Immature natural killer cell (primary cell): ENCODE measurements at places on chromosomes 13 and 19.
A peak's percentile ranks its signal among the peaks of the same experiment; 100 is the strongest.

GRCh38 chr13:111034811-111035210, 80.3 kb upstream of the ARHGEF7 start:
- no peak for DNase-seq

DNA sequence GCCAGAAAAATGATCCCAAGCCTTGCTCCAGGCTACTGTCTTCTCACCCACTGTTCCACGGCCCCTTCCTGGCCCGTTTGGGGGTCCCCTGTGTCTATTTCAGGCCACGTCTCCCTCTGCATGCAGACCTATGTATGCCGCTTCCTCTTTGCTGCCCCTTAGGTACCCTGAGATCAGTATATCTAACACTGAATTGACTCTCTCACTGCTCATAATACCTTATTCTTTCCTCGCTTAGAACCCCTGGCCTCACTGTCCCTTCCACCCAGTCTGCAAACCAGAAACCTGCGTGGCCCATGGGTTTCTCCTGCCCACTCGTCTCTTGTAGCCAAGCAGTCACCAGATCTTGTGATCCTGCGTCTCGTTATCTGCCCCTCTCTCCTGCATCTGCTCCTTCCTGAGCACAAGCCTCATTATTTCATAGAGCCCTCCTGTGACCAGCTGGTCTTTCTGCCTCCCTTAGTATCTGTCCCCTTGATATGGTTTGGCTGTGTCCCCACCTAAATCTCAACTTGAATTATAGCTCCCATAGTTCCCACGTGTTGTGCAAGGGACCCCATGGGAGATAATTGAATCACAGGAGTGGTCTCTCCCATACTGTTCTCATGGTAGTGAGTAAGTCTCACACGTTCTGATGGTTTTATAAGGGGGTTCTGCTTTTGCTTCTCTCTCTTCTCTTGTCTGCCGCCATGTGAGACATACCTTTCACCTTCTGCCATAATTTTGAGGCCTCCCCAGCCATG, 109.0 kb upstream of the RNF113B start:
- DNase-seq = no peak

- DNase-seq = no peak
Observed at GRCh38 chr13:95275322-95276036, 25.8 kb downstream of the ABCC4 start.

DNA sequence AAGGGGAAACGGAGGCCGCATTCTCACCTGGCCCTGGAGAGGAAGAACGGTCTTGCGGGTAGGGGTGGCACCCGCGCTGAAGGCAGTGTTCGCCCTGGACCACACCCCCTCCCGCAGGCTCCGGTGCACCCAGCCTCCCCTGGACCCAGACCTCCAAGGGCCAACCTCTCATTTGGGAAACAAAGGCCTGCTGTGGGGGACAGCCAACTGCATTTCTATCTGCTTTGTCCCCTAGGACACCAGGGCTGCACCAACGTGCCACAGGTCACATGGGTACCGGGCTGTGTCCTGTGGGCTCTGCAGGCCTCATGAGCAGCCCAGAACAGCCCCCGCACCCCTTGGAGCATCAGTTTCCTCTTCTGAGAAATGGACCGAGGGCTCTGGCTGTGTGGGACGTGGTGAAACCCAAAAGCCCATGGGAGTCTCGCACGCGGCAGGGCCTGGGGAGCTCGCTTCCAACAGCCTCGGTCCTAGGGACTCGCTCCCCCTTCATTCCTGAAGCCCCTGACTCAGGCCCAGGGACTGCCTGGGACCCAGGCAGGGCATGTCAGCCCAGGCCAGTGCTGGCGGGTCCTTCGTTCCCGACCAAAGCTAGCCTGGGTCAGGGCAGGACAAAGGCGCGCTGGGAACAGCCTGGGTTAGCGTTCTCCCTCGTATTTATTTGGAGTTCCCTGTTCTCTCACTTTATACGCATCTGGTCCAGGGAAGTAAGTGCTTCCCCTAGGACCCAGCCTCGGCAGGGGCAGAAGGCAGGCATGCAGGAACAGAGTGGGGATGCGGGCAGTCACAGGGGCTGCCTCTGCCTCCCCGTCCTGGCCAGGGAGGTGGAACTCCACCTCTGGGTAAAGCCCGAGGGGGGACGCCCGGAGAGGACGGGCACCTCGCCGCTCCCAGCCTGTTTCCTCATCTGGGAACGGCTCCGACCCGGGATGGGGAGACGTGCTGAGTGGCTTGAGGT, 4.6 kb downstream of the TCF3 start:
- DNase-seq = no peak

DNA sequence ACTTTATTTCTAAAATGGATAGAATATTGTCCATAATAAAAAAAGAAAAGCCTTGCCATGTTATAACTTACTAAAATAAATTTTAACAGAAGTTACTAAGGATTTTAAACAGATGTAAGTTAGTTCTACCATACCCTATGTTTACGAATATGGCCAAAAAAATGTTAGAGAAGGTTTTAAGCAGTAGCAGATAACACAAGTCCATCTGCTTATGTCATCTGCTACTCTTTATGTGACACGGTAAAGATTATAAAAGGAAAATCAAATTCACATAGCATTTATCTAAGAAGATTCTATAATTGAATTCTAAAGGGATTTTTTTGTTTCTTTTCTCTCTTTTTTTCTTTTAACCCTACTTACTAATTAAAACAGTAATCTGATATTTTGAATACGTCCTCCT, 114.2 kb upstream of the MIR17HG start:
- DNase-seq = no peak

- DNase-seq = no peak
Observed at GRCh38 chr13:43786766-43787517, at the start of gene ENOX1. Gene ENOX1 (minus strand): TSS chr13:43786972.

- no peak for DNase-seq
Observed at GRCh38 chr13:48446464-48446863, 33.6 kb upstream of the LPAR6 start.

- no peak for DNase-seq
Observed at GRCh38 chr19:46202872-46203860, 26.4 kb upstream of the IGFL1 start.

DNA sequence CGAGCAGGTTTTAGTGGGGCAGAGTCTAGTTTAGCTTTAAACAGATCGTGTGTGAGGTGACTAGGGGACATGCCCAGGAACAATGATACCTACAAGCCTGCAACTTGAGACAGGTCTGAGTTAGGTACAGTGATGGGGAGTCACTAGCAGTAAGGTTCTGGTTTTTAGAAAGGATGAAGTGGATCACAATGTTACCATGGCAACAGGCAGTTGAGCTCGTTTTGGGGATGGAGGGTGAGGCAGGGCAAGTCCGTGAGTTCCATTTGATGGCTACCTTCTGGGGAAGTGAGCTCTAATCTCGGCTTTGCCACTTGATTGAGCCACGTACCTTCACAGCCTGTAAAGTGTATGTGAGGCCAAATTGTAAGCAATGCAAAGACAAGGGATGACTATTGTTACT, 76.0 kb upstream of the GTF3A start:
- DNase-seq = no peak

- no peak for DNase-seq
Observed at GRCh38 chr13:32911506-32911905, 104.7 kb upstream of the KL start.

DNA sequence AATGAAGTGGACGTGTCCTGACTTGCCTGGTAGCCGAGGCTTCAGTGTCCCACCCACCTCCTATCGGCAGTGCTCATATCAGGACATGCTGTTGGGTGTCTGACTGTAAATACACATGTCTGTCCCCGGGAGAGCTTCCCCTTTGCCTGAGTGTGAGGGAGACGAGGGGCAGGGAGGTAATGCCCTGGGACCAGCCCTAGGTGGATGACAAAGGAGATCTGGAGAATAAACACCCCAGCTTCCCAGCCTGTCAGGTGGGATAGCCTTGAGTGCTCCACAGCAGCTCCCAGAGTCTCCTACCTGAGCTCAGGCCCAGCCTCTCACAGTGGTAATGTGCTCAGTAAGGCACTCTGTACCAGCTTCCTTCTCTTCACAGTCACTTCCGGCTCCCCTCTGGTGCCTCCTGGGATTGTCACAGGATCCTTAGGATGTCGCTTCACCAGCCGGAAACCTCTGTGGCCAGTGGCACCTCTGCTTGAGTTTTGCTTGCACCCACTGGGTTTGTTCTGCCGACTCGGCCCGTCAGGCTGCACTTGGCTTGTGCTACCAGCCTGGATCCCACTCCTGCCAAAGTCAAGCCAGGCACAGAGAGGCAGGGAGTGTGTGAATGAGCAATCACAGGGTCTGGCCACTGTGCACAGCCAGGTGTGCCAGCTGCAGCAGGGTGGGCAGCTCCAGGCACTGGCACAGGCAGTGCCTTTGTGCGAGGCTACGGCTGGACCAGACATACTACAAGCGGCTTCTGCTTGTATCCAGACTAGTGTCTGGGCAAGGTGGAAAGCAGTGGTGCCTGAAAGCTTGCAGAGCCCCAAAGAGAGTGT, 54.4 kb upstream of the RGCC start:
- DNase-seq = no peak

GRCh38 chr19:33471111-33471996, 50.2 kb downstream of the PEPD start:
- DNase-seq = no peak

DNA sequence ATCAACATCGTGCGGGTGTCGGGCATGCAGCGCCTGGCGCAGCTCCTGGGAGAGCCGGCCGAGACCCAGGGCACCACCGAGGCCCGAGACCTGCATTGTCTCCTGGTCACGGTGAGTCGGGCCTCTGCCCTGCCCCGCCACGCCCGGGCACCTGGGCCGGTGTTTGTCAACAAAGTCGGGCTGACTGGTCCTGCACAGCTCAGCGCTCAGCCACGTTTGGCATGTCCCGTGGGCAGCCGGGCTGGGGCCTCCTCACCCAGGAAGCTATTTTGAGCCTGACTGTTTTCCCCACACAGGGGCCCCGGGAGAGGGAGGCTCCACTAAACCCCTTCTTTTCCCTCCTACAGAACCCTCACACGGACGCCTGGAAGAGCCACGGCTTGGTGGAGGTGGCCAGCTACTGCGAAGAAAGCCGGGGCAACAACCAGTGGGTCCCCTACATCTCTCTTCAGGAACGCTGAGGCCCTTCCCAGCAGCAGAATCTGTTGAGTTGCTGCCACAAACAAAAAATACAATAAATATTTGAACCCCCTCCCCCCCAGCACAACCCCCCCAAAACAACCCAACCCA, 1.3 kb downstream of the GADD45B start:
- DNase-seq = no peak

DNA sequence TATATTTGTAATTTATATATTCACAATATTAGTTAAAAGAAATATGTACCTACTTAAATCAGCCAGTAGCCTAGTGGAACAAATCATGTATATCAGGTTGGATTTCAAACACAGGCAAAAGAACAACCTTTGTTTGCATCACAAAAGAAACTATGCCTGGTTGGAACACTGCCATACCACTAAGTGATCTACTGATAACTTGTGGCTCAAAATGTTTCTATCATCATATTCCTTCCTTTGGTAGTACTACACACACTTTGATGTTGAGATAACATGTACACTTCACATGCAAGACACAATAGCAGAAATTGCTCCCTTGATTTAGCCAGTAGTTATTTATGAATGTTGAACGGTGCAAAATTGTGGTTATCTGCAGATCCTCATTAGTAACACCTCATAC, 146.0 kb upstream of the GPC6 start:
- no peak for DNase-seq

- DNase-seq = no peak
Observed at GRCh38 chr13:79529817-79530216, 48.9 kb downstream of the NDFIP2 start.

DNA sequence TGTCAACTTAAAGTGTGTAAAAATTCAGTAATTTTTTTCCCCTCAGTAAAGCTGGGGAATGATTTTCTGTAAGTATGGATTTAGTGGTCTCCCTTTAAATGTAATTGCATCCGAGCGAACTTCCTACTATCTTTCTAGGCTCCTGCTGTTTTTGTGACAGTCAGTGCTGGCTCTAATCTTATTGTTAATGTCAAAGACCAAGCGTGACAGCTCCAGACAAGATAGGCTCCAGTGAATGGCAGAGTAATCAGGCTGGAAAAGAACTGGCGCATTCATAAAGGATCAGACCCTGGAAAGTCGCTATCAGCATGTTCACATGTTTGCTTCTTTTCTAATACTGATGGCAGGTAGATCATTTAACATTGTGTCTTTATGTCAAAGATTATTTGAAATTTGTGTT, 908.0 kb upstream of the ATXN8OS start:
- no peak for DNase-seq

GRCh38 chr19:3061182-3062161, 823 bp downstream of the TLE5 start:
- peak; percentile 75 for DNase-seq

DNA sequence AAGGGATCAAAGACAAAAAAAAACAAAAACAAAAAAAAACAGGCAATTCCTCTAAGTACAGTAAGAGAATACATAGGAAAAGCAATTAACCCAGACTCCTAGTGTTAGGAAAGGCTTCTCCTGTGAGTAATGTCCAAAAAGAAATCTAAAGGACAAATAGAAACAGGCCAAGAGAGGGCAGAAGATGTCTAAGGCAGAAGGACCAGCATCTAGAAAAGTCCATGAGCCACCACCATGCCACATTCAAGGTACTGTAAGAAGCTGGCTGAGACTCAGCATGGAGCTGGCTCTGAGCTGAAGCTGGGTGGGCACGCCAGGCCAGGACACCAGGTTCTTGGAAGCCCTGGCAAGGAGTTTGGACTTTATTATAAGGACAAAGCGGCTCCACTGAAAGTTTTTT, 118.1 kb upstream of the FRY start:
- no peak for DNase-seq

DNA sequence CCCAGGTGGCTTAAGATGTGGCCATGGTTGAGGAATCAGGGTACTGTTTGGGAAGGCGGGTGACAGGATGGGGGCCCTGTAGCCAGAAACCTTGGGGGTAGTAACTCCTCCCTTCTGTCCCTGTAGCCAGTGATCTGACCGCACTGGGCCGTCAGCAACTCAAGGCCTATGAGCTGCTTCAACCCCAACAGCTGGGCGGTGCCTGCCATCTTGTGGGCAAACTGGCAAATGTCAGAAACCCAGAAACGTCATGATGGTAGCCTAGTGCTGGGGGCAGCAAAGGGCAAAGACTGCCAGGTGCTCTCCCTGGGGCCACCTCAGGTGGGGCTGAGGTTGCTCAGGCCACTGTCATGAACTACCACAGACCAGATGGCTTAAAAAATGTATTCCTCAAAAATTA, 3.5 kb downstream of the COPE start:
- no peak for DNase-seq

- no peak for DNase-seq
Observed at GRCh38 chr13:27404680-27405079, 19.7 kb upstream of the GTF3A start.

DNA sequence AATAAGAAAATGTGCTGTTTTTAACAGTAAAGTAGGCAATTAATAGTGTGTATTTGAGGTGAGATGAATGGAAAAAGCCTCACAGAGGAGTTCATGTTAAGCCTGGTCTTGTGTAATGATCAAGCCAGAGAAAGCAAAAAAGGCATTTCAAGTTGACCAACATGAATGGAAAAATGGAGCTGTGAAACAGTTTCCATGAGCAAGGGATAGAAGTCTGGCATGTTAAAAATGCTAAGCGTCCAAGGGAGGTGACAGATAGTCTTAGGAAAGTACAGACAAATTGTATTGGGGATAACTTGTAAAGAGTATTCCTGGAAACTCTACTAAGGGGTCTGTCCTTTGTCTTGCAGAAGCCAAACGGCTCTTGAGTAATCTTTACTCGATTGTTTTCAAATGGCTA, 506.8 kb upstream of the ATXN8OS start:
- DNase-seq = no peak

- no peak for DNase-seq
Observed at GRCh38 chr13:39892721-39893685, 237.5 kb downstream of the COG6 start.
